ENCODE measurements at places on chromosomes 6 and 20. TPM values are rescaled to one million over a fixed set of nuclear protein-coding genes. Genes with fewer than 3 reads are reported as not detected.
A peak's percentile ranks its signal among the peaks of the same experiment; 100 is the strongest.

- DNase-seq = peak; percentile 70
- H3K27me3 ChIP-seq = no peaks in the 10 kb centered on the region
- no peak overlapping the region for H3K27ac ChIP-seq
- no peaks in the 10 kb centered on the region for H3K36me3 ChIP-seq
- no peaks in the 10 kb centered on the region for H3K4me1 ChIP-seq
These were observed 187.8 kb downstream of the MYLK4 start for GRCh38 chr6:2562721-2563451.

- DNase-seq = no peak
- H3K27ac ChIP-seq = no peak overlapping the region
- H3K27me3 ChIP-seq = no peaks in the 10 kb centered on the region
- no peaks in the 10 kb centered on the region for H3K4me1 ChIP-seq
- no peaks in the 10 kb centered on the region for H3K36me3 ChIP-seq
These were observed 34.5 kb upstream of the RREB1 start for GRCh38 chr6:7073082-7073820.

GRCh38 chr20:1616858-1617434, 2.9 kb downstream of the SIRPB1 start:
- no peak overlapping the region for H3K4me3 ChIP-seq
- H3K36me3 ChIP-seq = no peaks in the 10 kb centered on the region
- no peaks in the 10 kb centered on the region for H3K27me3 ChIP-seq
- H3K4me1 ChIP-seq = no peaks in the 10 kb centered on the region
- DNase-seq = no peak

- no peaks in the 10 kb centered on the region for H3K27me3 ChIP-seq
- H3K4me1 ChIP-seq = no peaks in the 10 kb centered on the region
- no peak overlapping the region for H3K4me3 ChIP-seq
- no peaks in the 10 kb centered on the region for H3K36me3 ChIP-seq
- no peak for DNase-seq
These were observed 115.2 kb downstream of the BMP2 start for GRCh38 chr20:6882561-6883291.

DNA sequence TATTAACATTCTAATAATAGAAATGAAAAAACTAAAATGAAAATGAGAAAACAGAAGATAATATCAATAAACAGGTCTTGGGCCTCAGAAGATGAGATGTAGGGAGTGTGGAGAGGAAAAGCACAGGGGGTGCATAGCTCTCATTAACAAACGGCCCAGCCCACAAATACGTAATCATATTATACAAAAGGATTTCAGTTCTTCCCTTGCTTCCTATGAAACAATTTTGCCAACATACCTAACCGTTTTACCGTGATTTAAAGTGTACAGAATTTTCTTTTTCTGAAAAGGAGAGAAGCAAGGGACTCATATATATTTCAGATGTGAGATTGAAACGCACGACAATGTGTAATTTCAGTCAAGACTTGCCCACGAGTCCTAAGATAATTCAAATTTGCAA, 136.0 kb downstream of the HFE start:
- peak overlapping the region; percentile 68 for H3K27ac ChIP-seq
- peak overlapping the region; percentile 49 for H3K4me3 ChIP-seq
- no peaks in the 10 kb centered on the region for H3K4me1 ChIP-seq
- H3K27me3 ChIP-seq = no peaks in the 10 kb centered on the region
- DNase-seq = no peak
- no peaks in the 10 kb centered on the region for H3K36me3 ChIP-seq

GRCh38 chr6:56521976-56522375, 120.7 kb downstream of the DST start:
- peaks cover 40% of the 10 kb centered on the region for H3K36me3 ChIP-seq
- no peaks in the 10 kb centered on the region for H3K27me3 ChIP-seq
- no peak overlapping the region for H3K4me3 ChIP-seq
- DNase-seq = no peak

DNA sequence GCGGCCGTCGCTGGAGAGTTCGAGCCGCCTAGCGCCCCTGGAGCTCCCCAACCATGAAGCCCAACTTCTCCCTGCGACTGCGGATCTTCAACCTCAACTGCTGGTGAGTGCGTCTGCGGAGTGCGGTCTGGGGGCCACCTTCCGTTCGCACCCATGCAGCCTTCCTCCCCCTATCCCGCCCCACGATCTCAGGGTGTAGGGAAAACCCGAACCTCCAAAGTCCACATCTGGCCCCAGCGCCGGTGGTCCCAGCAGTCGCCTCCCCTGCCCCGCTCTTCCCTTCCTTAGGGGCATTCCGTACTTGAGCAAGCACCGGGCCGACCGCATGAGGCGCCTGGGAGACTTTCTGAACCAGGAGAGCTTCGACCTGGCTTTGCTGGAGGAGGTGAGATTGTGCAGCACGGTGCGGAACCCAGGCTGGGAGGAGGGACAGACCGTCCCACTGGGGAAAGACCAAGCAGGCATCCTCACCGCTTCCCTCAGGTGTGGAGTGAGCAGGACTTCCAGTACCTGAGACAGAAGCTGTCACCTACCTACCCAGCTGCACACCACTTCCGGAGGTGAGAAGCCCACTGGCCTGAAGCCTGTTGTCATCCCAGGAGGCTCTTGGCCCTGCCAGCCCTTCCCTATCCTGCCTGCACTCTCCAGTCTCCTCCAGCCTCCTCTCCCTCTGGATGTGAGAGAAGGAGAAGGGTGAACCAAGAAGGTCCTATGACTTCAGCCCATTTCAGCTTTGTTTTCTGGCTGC, 719 bp downstream of the SMPD2 start:
- H3K4me1 ChIP-seq = peaks cover 35% of the 10 kb centered on the region
- no peaks in the 10 kb centered on the region for H3K27me3 ChIP-seq
- H3K27ac ChIP-seq = peak overlapping the region; percentile 87

DNA sequence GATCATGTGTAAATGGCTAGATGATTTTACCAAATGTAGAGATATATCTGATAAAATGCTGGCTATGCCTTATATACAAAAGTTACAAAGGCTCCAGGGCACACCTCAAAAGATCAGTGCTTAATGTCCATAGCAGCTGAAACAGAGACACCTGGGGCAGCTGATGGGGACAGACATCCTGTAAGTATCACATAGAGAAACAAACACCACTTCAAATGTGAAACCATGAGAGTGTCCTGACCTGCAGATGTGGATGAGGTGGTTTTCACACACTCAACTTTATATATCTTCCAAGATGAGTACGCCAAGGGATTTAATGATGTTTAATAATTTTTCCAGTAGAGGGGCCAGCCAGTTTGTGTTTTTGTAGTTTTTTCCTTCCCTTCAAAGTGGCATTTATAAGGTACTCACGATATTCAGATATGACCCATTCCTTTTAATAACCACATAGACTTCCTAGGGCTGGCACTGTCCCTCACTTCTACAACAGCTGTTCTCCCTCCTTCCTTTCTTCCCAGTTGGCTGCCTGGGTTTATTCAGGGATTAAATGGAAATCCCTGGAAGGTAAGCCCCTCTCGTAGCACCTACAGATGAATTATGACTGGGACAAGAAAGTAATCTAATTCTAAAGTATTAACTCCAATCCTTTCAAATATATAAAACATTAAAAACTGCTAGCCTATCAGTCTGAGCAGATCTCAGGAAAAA, 50.3 kb upstream of the MCM9 start:
- no peak overlapping the region for H3K27ac ChIP-seq
- no peak overlapping the region for H3K4me3 ChIP-seq
- no peak for DNase-seq
- H3K36me3 ChIP-seq = no peaks in the 10 kb centered on the region
- H3K4me1 ChIP-seq = no peaks in the 10 kb centered on the region

DNA sequence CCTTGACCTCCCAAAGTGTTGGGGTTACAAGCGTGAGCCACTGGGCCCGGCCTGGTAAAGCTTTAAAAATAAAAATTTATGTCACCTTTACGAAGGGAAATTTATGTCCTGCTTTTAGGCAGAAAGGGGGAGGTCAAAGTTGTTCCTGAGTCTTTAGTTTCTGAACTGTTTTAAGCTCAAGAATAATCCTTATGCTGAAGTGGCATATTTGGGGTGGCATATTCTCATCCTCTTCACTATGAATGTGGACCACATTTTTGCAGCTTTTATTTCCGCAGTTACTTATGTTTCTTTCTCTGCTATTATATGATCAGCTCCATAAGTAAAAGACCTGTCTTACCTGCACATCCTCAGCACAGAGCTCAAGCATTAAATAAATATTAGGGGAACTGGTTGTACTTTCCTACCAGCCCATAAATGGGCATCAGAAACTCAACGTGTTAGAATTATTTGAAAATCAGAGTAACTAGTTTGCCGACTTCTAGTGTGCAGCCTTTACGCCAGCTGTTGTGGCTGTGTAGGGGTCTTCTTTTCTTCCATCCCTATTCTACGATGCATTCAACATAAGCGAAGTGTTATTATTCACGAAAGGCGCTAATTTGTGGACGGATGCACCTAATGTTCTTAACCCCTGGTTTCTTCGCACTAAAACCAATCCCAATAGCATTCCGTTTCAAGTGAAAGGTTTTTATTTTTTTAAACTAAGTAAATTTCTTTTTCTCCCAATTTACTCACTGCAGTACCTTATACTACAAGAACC, 867 bp upstream of the AKAP7 start:
- peak overlapping the region; percentile 86 for H3K4me3 ChIP-seq
- no peaks in the 10 kb centered on the region for H3K36me3 ChIP-seq
- peaks cover 11% of the 10 kb centered on the region for H3K4me1 ChIP-seq
- no peak for DNase-seq

DNA sequence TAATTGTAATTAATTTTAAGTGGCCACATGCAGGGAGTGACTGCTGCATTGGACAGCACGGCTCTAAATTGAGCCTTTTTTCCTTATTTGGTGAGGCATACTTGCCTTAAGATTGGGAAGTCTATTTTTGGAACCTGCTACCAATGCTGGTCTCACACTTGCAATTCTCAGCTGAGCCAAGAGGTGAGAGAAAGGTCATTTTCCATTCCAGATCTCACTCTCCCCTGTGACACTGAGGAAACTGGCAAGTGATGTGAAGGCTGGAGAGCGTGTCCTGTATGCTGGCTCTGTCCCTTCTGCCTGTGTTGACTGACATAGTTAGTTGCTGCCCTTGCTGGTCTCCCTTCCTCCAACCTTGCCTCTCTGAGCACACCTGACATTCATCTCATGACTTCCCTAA, 735 bp upstream of the MOG start:
- no peak overlapping the region for H3K27ac ChIP-seq
- DNase-seq = no peak
- H3K36me3 ChIP-seq = no peaks in the 10 kb centered on the region
- no peaks in the 10 kb centered on the region for H3K4me1 ChIP-seq
- H3K27me3 ChIP-seq = no peaks in the 10 kb centered on the region

GRCh38 chr20:5949943-5950270, 426 bp downstream of the TRMT6 start:
- no peaks in the 10 kb centered on the region for H3K36me3 ChIP-seq

DNA sequence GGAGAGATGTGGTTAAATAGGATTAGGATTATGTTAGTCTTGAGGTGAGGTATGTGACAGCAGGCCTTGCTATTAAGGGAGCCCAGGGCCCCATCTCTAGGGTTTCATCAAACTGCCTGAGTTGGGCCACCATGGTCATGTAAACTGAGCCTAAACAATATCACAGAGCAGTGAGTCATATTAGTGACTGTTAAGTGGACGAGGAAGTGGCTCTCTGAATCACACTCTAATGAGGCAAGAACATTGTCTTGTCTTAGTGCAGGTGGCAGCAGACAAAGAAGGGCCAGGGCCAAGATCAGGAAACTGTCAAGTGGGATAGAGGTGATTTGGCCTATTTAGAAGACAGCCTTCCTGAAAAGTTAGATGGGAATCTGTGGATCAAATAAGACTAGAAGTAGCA, 23.1 kb downstream of the ENPP3 start:
- DNase-seq = no peak
- no peaks in the 10 kb centered on the region for H3K4me1 ChIP-seq
- H3K27ac ChIP-seq = no peak overlapping the region
- H3K36me3 ChIP-seq = no peaks in the 10 kb centered on the region
- H3K27me3 ChIP-seq = no peaks in the 10 kb centered on the region
- H3K4me3 ChIP-seq = no peak overlapping the region

- H3K4me3 ChIP-seq = no peak overlapping the region
- no peak overlapping the region for H3K27ac ChIP-seq
- peaks cover 4% of the 10 kb centered on the region for H3K4me1 ChIP-seq
- no peaks in the 10 kb centered on the region for H3K27me3 ChIP-seq
These were observed 39.8 kb upstream of the AKAP12 start for GRCh38 chr6:151199991-151200390.

DNA sequence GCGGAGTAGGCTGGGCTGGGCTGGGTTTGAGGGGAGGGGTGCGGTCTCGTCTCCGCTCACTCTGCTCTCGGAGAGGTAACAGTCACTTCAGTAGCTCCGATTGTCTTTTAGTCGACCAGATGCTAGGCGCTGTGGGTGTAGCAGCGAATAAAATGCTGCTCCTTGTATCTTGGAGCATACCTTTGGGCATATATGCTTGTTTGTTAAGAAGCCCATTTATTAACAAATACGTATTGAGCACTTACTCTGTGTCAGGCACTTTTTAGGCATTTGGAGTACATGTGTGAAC, 545 bp downstream of the ACTR5 start:
- H3K4me3 ChIP-seq = peak overlapping the region; percentile 87

GRCh38 chr20:4972506-4973251, 28.6 kb downstream of the SLC23A2 start:
- peaks cover 25% of the 10 kb centered on the region for H3K4me1 ChIP-seq
- H3K27ac ChIP-seq = peak overlapping the region; percentile 70
- no peaks in the 10 kb centered on the region for H3K27me3 ChIP-seq
- peaks cover 27% of the 10 kb centered on the region for H3K36me3 ChIP-seq

GRCh38 chr6:19835605-19836004, 1.6 kb upstream of the ID4 start:
- DNase-seq = no peak
- H3K4me3 ChIP-seq = no peak overlapping the region
- no peak overlapping the region for H3K27ac ChIP-seq
- no peaks in the 10 kb centered on the region for H3K27me3 ChIP-seq
- no peaks in the 10 kb centered on the region for H3K36me3 ChIP-seq
- H3K4me1 ChIP-seq = peaks cover 21% of the 10 kb centered on the region

DNA sequence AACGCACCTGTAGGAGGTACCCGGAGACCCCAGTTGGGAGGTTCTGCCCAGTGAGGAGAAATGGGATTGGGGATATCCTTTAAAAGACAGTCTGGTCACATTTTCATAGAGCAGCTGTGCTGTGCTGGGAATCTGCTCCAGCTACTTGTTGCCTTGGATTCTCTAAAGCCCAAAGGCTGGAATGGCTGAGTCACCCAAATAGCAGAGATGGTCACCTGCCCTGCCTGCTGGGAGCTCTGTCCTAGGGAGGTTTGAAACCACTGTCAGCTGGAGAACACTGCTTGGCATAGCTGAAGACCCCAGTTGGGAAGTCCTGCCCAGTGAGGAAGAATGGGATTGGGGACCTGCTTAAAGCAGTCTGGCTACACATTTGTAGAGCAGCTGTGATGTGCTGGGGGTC, 34.8 kb upstream of the TFB1M start:
- H3K4me1 ChIP-seq = no peaks in the 10 kb centered on the region
- DNase-seq = no peak
- no peak overlapping the region for H3K27ac ChIP-seq
- no peaks in the 10 kb centered on the region for H3K36me3 ChIP-seq
- no peak overlapping the region for H3K4me3 ChIP-seq
- H3K27me3 ChIP-seq = no peaks in the 10 kb centered on the region

Gene TRIM40
- total RNA-seq = not detected

Gene VIP
- 68.0 TPM for total RNA-seq

Gene RAB23
- 31.4 TPM for total RNA-seq

Gene PLTP
- 292 TPM for total RNA-seq

Gene LRRN4
- not detected for total RNA-seq

Gene MBOAT1
- 9.6 TPM for total RNA-seq

Gene SH3BGRL2
- total RNA-seq = 38.3 TPM

Gene MARCKS
- total RNA-seq = 46.4 TPM
